ENCODE measurements at places on chromosomes 1 and 21.

DNA sequence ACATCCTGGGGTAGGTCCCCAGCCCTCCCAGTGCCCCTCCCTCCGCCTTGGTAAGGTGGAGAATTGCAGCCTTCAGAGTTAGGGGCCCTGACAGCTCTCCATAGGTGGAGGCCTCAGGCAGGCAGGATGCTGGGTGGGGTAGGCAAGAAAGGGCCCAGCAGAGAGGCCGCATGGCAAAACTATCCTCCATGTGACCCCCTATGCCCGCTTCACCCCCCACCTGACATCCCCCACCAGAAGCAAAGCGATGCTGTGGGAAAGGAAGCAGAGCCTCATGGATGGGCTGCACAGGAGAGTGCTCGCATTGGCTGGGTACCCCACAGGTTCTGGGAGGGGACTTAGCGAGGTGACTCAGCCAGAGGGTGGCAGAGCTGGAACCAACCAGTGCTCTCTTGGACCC lies 1.6 kb downstream of the S100A9 start:
- no peak for DNase-seq

- DNase-seq = no peak
Observed at GRCh38 chr1:245598524-245599305, 443.9 kb downstream of the KIF26B start.

DNA sequence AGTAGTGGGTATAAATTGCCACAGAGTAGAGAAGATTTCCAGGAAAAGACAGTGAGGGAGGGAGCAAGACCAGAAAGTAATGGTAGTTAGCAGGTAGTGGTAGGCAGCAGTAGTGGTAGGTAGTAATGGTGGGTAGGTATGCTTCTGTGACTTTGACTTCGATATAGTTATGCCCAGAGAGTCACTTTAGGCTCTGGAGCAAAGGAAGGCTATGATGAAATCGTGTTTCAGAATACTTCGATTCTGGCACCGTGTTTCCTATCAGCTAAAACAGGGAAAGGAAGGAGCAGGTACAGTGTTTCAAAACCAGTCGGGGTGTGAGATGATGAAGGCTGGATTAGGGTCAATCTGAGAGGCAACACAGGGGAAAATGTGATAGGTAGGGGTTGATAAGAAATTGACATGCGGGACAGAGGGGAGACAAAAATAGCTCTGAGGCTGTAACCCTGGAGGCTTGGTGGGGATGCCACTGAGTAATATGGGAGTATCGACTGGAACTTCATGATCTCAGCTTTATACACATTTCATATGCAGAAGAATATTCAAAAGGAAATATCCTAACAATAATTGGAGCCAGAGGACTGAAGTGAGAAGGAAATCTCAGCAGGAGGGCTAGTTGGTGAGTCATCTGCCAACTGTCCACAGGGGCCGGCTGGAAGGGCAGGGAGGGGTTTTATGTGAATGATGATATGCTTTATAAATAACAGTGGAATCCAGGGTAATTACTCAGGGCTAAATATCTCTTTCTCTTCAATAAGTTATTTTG lies 25.2 kb upstream of the TRIM45 start:
- no peak for DNase-seq

DNA sequence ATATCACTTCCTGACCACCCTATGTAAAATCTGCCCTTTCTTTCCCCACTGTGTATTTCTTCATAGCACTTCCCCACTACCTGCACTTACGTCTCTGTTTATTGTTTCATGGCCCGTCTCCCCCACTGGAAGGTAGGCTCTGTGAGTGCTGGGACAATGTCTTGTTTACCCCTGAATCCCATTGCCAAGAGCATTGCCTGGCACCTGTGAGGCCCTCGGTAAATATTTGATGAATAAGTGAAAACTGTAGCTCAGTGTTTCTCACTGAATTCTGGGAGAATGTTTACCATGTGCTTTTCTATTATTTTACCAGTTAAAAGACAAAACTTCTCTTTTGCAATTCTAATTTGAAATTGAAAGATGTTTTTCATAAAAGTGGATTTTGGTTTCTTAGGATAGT lies 11.8 kb downstream of the NFASC start:
- peak; percentile 68 for DNase-seq

- DNase-seq = no peak
Observed at GRCh38 chr1:38476111-38476849, 383.3 kb downstream of the RRAGC start.

- DNase-seq = no peak
Observed at GRCh38 chr1:155681776-155682175, 6.8 kb downstream of the YY1AP1 start.

DNA sequence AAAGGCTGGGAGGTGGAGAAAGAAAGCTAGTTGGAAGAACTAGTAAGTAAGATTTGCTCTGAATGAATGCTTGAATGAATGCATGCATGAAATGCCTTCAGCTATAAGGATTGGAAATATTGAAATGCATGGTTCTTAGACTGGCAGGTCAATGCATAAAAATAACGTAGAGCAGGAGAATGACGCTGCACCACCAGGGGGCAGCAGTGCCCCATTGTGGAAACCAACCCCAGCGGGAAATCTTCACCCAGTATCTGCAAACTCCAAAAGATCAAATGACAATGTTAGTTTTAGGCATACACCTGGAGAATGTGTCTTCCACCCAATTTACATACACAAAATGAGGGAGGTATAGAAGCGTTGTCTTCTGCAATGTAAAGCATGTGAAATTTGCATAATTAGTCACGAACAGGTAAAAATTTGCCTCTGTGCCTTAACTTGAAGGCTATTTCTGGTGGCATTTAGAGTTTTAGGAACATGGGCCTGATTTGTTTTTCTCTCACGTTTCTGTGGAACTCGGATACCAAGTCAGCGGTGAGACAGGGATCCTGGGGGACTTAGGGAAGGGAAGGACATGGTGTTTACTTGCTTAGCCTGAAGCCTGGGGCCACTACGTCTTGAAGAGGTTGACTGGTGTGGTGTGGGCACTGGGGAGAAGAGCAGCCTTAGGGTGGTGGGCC lies 78.6 kb downstream of the HHAT start:
- DNase-seq = peak; percentile 49

DNA sequence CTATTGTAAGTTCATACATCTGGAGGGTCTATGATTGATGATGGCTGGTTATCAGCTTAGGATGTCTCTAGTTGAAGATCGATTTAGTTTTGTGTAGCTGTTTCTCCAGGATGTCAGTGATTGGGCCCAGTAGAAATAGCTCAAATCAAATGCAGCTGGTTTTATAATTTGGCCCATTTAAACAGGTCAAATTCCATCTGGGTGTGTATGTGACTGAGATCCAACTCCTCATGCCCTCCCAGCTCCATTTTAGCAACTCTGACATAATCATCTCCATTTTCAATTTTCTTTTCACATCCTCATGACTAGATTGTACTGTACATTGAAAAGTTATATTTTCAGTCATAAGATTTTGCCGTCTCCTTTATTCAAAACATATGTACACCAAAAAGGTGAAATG lies 99.2 kb downstream of the TPR start:
- no peak for DNase-seq

DNA sequence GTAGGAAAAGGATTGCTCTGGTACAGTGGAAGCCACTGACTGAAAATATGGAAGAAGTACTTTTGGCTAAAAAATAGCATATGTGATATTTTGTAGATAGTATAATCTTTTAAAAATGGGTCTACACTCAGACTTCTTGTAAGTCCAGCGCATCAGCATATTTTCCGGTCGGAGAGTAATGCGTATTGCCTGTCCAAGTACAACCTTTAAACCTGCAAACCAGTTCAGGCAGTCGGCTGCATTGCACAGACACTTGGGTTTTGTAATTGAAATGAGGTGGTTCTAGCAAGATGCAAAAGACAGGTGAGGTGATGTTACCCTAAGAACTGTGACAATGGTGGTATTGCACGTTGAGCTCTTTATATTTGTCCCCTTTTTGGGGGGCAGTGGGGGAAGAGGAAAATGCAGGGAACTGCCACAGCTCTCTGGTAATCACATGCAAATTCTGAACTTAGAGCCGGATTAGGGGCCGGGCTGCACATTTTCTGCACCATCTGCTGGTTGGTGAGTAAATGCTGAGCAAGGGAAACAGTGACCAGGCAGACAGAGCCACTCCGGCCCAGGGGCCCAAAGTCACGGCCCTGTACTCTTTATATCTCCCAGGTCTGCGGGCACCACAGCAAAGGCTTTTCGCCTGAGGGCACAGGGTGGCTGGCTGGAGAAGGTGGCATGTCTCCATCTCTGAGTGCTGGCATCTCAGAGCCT lies 2.3 kb downstream of the GPR137B start:
- no peak for DNase-seq

DNA sequence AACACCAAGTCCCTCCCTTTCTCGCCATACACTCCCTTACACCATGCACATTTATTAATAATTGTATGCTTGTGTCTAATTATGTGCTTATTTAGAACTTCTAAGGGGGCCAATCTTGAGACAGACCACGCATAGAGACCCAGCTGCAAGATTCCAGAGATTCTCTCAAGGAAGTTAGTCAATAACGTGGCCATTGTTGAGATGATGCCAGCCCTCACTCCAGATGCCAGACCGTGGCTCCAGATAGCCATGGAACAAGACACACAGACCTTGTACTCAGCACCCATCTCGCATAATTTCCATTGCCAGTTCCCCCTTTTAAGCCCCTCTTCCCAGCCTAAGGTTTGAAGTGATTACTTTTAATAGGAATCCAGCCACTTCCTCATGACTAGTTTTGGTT lies 62.4 kb downstream of the DIRAS3 start:
- DNase-seq = no peak

GRCh38 chr1:205714190-205714905 lies 34.0 kb upstream of the SLC45A3 start:
- no peak for DNase-seq

DNA sequence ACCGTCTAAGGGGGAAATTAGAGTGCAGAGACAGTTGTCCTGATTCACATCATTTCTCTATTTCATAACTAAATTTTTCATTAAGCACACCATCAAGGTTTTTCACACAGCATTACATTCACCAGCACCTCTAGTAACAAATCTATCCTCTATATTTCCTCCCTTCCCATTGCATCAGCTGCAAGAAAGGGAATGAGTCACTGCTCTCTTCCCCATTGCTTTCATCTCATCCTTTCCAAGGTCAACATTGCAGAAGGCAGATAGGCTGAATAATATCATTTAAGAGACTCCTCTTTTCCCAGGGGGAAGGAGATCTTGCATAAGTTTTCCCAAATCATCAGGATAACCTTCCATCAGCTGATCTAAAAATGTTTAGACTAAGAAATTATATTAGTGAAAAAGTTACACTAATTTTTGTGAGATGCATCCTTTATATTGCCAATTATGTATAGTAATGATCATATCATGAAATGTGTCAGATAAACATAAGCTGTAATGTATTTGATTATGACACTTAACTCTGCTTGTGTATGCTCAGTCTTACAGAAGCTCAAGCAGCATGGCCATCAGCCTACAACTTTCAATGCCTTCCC lies 4.3 kb downstream of the INTS7 start:
- peak; percentile 20 for DNase-seq

GRCh38 chr1:181159451-181160140 lies 71.1 kb downstream of the IER5 start:
- no peak for DNase-seq
